RPMI7951 (cell line): ENCODE measurements at places on chromosomes 6 and 20. TPM values are rescaled to one million over a fixed set of nuclear protein-coding genes. Genes with fewer than 3 reads are reported as not detected.

Gene CENPW
- 60.1 and 66.8 TPM in 2 replicates for total RNA-seq

Gene LST1
- total RNA-seq, result not detected in 2 replicates

Gene RAET1L
- total RNA-seq, result not detected in 2 replicates

Gene NUS1
- total RNA-seq, result 17.7 and 22.5 TPM in 2 replicates

Gene HLA-DRB1
- total RNA-seq, result 4.7 and 5.5 TPM in 2 replicates

Gene HCK
- not detected in 2 replicates for total RNA-seq

Gene LZTS3
- 1.4 and 3.4 TPM in 2 replicates for total RNA-seq

Gene EYA2
- 0.10 TPM in 1 of 2 replicates, not detected in the other for total RNA-seq

Gene TRIM31
- not detected in 2 replicates for total RNA-seq

Gene RBPJL
- total RNA-seq, result not detected in 2 replicates

Gene PNPLA1
- not detected in 2 replicates for total RNA-seq

Gene NCOA7
- 12.8 and 17.9 TPM in 2 replicates for total RNA-seq

Gene MCCD1
- not detected in 2 replicates for total RNA-seq

Gene TINAG
- not detected in 2 replicates for total RNA-seq

Gene NUDT3
- 18.0 and 19.1 TPM in 2 replicates for total RNA-seq

Gene MAS1
- total RNA-seq, result not detected in 2 replicates

Gene APOBEC2
- total RNA-seq, result not detected in 2 replicates

Gene HSD17B8
- 3.2 and 3.4 TPM in 2 replicates for total RNA-seq

Gene TREM1
- total RNA-seq, result 2.0 TPM in 1 of 2 replicates, not detected in the other

Gene MLIP
- total RNA-seq, result not detected in 2 replicates

Gene POPDC3
- 63.6 and 66.4 TPM in 2 replicates for total RNA-seq
